ENCODE measurements at places on chromosomes 11 and 22.

DNA sequence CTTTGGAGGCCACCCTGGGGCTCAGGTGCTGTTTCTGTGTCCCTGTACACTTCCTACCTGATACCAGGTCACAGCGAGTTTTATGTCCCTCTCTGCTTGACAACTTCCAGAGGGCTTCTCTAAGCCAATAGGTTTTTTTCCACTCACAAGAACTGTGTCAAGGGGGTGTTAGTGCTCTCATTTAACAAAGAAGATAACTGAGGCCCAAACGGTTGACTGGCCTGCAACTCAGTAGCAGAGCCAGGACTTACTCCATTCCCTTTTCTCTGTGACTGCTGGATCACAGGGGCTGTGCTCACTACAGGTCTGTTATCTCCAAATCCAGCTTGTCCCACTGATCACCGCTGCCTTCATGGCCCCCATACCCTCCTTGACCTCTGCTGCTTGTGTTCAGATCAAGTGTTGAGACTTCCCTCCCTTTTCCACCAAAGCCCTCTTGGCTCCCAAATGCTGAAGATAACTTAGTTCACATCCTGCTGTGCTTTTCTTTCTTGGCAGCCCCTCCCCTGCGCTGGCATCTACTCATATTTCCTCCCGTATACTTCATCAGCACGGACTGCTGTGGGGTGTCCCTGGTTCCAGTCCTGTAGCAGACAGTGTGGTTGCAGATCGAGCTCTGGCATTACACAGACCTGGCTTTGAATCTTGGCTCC is 41.3 kb downstream of the POU2F3 start:
- DNase-seq: no peak

DNA sequence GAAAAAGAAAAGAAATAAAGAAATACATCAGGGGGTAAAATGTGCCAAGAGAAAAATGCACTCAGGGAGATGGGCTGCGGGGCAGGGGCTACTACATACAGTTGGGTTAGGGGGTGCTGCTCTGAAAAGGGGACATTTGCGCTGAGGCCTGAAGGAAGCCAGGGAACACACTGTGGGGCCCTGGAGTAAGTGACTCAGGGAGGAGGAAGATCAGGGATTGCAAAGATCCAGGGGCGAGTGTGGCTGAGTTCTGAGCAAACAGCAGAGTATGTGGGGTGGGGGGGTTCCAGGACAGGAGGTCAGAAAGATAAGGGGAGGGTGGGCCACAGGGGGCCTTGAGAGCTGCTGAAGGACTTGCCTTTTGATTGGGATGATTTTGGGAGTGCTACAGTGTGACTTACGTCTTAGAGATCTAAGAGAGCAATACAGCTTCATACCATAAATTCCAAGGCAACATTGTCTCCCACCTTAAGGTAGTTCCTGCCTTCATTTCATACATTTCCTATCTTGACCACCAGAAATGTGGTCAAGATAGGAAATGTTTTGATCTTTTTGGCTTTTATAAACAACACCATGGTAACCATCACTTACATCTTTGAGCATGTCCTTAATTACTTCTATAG is 5.8 kb downstream of the A4GALT start:
- DNase-seq: no peak

GRCh38 chr11:69841859-69842698 is 22.9 kb upstream of the FGF3 start:
- DNase-seq: no peak

GRCh38 chr11:23554002-23554401 is 693.7 kb upstream of the CCDC179 start:
- DNase-seq: no peak

DNA sequence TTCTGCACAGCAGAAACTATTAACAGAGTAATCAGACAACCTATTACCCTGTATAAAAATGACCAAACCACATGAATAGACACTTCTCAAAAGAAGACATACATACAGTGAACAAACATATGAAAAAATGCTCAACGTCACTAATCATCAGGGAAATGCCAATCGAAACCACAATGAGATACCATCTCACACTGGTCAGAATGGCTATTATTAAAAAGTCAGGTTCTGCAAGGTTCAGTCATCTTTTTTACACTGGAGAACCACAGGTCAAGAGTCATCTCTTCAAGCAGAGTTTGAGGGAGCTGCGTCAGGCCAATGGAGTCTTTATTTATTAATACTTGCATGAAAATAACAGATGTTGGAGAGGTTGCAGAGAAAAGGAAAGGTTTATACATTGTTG is 40.4 kb downstream of the RCN1 start:
- no peak for DNase-seq

DNA sequence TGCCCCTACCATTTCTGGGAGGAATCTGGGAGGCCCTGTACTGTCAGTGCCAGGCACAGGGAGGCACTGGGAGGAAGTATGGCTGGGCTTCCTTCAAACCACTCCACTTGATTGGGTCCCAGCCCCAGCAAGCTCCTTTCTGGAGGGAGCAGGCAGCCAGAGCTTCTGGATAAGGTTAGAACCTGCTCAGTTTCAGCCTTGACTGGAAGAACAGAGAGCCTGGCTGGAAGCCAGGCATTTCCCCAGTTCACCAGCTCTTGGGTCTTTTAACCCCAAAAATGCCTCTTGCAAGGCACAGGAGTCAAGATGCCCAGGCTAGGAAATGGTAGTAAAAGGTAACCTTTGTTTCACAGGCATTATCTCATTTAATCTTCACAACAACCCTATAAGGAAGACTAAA is 9.0 kb upstream of the KCTD14 start:
- no peak for DNase-seq

DNA sequence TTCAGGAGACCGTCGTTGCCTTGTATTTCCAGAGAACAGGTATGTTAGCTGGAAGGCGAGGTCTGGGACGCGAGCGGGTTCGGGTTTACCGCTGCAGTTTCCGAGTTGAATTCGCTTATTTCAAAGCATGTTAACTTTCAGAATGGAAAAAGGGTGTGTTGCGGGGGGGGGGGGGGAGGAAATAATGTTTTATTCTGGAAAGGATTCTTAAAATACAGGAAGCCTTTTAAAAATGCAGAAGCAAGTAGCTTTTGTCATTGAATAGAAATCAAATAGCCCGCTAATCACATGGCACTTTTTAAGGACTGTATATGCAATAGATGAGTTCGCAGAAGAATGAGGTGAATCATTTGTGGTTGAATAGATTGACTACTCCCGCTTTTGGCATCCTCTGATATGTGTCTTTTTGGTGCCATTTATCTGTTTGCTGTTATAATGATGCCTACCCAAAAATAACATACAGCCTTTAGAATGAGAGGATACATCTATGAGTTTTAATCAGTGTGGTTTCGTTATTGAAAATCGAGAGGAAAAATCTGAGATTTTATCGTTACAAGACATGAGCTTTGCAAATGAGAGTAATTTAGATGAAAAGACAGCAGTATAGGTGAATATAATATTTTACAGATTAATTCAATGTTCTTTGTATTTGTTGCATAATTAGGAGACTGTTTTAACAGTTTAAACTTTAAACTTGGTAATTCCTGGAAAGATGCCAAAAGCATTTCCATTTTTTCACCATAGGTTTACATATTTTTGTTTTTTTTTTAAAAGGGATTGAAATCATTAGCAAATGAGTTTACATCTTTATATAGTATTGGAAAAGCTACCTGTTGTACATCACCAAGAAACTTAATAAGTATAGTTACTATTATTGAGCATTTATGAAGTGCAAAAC is 1.7 kb downstream of the PDE3B start:
- no peak for DNase-seq
